GM23248 (cell line): ENCODE measurements at places on chromosomes 5 and 9.

DNA sequence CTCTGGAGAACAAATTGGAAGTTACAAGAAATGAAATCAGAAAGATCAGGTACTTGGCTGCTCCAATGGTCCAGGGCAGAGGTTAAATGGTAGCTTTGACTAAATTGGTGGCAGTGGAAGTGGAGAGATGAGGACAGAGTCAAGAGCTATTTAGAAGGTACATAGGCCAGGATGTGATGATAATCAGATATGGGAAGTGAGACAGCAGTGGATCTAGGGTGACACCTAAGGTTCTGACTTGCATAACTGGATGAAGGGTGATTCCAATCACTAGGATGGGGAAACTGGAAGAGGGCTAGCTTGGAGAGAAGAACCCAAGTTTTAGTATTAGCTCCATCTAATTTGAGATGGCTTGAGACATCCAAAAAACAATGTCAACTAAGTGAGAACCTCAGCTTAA, 24.0 kb upstream of the NDUFB6 start:
- DNase-seq: no peak

DNA sequence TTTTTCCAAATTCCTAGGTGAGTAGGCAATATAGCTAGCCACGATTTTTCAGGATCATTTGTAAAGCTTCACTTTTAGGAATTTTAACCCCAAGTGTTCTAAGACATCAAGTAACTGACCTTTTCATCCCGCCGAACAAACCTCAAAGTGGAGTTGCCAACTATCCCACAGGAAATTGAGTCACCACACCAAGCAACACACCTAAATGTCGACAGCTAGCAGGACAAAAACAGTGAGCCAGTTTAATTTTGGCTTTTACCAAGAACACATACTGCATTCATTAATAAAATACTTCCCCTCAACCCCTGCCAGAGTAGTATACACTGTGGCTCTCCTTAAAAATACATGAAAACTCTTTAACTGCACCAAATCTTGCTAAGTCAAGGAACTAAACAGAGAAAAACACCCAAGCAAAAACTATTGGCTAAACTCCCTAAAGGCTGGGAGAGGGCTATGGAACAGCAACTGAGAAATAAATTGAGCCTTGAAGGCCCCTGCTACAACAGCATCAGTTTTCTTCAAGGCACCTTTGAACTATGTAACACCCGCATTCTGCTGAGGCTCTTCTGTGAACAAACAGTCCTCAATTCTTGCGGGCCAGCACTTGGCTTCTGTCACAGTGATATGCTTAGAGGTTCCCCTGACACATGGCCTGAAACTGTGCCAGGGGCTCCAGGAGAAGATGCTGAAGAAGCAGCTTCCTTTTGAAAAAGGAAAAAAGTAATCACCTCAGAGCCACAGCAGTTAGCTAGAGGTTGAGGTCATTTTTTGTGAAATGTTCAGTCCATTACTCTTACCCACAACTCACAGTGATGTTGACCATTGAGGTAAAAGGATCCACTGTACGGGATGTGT, 459.6 kb downstream of the RAB3C start:
- peak; percentile 70 for DNase-seq

DNA sequence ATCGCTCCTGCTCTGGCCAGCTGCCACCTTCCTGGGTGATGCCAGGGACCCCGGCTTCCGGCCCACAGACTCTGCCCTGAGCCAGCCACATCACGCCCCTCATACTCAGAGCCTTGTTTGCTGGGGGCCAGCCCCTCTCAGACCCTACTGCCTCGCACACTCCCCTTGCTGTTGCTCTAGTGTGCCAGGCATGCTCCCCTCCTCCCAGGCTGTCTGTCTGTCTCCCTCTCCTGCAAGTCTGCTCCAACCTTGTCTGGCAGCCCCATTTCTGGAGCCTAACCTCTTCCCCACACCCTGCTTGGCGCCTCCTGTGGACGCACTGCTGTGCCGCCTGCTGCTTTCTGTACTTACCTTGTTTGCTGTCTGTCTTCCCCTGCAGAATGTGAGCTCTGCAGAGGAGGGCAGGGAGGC, 184.7 kb downstream of the HSPA4 start:
- no peak for DNase-seq

DNA sequence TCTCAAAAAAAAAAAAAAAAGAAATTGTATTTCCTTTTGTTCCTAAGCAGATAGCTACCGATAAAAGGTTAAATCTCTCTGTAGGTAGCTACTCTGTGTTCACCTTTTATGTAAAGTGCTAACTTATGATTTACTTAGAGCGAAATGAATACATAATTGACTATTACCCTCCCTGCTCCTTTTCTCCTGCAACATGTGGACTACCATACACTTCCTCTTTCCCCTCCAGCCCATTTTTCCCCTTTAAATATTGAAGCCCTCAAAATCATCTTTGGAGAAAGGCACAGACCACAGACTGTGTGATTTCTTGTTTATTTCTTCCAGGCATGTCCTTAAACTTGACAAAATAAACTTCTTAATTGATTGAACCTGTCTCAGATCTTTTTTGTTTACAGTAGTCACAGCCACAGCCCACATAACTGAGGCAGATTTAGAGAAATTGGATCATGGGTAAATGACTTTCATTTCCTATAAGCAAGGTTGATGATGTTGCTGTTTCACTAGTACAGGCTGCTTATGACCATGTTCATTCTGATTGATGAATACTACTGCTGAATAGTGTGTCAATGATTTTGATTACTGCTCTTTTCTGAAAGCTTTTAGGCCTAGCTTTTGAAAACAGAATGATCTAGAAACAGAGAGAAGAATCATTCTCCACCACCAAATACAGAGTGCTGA, 59.2 kb downstream of the PHAX start:
- no peak for DNase-seq

GRCh38 chr9:14824481-14824880, 85.7 kb downstream of the FREM1 start:
- no peak for DNase-seq

- DNase-seq: no peak
Measured at GRCh38 chr5:174303035-174303434, 257.5 kb downstream of the NSG2 start.

- no peak for DNase-seq
Measured at GRCh38 chr5:38722918-38723317, 122.9 kb upstream of the OSMR start.

DNA sequence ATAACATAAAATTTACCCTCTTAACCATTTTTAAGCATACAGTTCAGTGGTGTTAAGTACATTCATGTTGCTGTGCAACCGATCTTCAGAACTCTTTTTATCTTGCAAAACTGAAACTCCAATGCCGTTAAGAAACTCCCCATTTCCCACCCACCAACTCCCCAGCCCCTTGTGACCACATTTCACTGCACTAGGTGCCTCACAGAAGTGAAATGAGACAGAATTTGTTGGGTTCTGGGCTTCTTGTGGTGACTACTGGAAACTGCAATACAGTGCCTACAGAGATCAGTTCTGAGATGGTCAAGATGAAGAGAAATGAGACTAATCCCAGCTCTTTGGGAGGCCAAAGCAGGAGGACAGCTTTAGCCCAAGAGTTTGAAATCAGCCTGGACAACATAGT, 202.1 kb upstream of the SLC30A5 start:
- DNase-seq: no peak

DNA sequence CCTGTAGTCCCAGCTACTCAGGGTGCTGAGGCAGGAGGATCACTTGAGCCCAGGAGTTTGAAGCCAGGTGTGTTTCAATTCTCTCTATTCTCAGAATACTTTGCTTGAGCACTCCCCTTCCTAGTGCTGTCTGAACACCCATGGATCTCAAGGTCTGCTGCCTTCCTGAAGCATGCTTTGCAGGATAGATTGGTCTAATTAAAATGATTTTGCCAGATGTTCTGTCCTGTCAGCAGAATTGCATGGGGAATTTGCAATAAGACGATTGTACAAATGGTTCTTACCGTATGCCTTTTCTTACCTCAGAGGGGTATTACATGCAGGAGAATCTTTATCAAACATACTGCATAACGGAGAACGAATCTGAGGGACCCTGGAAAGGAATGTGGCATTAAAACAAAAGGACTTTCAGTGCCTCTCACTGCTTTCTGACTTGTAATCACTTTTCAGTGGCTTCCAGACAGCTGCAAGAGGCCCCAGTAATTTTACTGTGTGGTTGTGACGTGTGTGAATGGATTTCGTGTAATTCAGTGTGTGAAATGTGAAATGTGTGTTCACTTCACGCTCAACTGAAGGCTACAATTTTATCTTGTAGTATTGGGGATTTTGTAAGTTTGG, 587.2 kb upstream of the SEMA6A start:
- DNase-seq: no peak
